ENCODE measurements at places on chromosomes 5 and 9.

DNA sequence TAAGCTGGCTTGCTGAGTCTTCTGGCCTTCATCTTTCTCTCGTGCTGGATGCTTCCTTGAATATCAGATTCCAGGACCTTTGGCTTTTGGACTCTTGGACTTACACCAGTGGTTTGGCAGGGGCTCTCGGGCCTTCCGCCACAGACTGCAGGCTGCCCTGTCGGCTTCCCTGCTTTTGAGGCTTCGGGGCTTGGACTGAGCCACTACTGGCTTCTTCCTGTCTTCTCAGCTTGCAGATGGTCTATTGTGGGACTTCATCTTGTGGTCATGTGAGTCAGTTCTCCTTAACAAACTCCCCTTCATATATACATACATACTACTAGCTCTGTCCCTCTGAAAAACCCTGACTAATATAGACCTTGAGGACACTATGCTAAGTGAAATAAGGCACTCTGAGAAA lies 78.3 kb upstream of the SSBP2 start:
- DNase-seq, result no peak

DNA sequence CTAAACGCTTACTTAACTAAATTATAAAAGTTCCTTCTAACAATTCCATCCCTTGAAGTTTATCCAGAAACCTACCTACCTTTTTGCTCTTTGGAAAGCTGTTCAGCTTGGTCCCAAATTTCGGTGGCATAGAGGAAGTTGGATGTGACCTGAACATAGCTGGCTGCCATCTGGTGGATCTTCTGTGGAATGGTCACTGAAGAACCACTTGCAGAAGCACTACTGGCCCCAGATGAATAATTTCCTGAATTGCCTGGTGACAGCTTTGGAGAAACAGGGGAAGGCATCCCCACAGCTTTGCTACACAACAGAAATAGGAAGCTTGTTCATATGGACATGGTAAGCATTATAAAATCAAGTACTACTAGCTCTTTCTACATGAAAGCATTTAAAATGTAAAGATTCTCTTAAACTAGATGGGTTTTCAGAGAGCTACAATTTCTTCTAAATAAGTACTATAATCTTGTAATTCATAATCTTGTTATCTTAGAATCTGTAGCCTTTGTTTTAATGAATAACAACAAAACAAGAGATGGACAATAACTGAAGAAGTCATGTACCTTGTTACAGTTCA lies 9.9 kb downstream of the LEAP2 start:
- DNase-seq, result peak; percentile 86

DNA sequence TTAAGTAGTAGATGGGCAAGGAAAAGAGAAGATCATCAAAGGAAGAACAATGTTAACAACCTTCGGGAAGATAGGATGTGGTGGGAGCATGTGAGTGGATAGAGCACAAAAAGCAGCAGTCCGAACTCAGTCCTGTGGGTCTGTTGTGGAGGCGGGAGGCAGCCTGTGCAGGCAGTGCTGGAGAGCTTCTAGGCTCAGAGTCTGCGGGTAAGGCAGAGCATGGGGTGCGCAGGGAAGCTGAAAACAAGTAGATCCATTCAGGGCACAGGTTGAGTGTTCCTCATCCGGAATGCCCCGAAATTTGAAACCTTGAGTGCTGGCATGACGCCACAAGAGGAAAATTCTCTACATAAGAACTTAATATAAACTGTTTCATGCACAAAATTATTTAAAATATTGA lies 84.9 kb downstream of the PPIC start:
- no peak for DNase-seq

DNA sequence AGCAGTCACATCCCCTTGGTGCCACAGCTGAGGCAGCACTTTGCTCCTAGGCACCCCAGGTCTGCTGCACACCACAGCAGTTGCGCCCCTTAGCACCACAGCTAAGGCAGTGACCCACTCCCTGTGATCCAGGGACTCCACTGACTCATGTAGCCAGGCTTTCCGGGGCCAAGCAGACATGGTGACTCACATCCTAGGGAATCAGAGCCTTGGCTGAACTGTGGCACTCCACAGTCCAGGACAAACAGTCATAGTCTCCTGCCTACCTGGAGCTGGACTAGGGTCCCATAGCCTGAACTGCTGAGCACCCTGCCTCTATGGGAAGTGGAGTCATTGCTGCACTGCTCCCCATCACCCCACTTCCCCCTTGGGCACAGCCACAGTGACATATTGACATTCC lies 338.7 kb downstream of the NPR3 start:
- peak; percentile 26 for DNase-seq

DNA sequence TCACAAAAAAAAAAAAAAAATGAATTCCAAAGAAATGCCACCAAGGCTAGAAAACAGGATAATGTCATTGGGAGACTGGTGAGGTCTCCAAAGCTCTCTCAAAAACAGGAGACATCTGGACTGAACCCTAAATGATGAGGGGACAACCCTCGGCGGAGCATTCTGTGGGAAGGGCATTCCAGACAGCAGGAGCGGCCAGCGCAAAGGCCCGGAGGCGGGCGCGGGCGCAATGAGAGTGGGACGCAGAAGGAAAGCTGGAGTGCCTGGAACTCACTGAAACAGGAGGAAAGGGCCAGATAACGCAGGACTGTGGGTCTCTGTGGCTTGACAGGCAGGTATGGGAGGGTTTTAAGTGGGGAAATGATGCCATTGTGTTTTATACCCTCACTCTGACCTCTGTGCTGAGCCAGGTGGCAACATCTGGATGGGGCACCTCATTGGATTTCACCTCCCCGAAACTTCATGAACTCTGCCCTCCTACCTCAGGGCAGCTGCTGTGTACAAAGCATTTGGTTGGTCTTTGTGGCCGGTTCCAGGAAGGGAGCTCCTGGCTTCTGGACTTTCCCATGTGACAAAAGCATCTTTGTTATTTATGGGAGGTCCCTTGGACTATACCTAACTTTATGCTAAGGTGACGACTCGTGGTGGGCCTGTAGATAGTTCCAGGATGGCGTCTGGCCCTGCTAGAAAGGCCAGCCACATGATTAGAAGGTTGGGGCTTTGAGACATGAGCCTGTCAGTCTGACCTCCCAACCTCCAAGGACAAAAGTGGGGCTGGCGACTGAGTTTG lies 11.5 kb upstream of the MAPK9 start:
- peak; percentile 38 for DNase-seq

DNA sequence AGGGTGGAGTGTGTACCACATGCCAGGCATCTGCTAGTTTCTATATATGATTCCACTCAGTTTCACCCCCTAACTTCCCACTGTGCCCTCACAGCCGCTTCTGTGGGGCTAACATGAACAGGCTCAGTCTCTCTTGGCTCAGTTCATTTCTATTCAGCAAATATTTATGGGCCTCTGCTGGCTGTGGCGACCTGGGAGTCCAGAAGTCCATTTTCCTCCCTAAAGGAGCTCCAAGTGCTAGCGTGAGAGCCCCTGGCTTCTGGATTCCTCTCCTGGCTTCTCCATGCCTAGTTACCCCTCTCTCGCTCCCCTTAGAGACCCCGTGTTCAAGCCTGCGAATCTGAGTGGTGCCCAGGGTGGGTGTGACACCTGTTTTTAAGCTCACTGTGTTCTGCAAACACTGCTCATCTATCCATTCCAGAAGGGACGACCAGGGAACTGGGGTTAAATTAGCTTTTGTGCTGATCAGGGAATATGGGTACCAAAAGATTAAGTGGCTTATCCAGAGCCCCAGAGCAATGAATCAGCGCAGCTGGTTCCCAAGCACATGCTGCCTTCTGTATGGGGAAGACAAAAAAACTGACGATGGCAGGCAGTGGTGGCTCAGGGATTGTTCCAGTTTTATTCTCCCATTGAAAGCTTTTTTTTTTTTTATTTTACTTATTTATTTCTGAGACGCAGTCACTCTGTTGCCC lies 57.6 kb downstream of the HMCN2 start:
- DNase-seq, result no peak

GRCh38 chr9:129124506-129125069 lies 13.4 kb downstream of the PTPA start:
- no peak for DNase-seq

GRCh38 chr9:134708672-134709038 lies 67.1 kb downstream of the COL5A1 start:
- DNase-seq, result no peak

- no peak for DNase-seq
Observed at GRCh38 chr5:66013397-66013796, 87.0 kb downstream of the ERBIN start.

GRCh38 chr5:119358901-119359603 lies 3.2 kb downstream of the TNFAIP8 start:
- DNase-seq, result no peak

GRCh38 chr9:131112374-131113154 lies 12.8 kb upstream of the NUP214 start:
- peak; percentile 26 for DNase-seq

Measured in SW480 (cell line).